ENCODE measurements at places on chromosomes 7 and 10.

DNA sequence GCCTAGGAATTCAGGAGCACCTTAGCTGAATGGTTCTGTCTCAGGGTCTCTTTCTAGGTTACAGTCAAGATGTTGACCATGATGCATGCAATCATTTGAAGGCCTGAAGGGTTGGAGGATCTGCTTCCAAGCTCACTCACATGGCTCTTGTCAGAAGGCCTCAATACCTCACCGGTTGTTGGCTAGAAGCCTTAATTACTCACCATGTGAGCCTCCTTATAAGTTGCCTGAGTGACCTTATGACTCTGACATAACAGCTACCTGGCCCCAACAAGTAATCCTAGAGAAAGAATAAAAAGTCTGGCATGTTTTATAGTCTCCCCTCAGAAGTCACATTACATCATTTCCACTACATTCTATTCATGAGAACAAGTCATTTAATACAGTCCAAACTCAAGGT lies 3.4 kb upstream of the C1GALT1 start:
- DNase-seq, result no peak

DNA sequence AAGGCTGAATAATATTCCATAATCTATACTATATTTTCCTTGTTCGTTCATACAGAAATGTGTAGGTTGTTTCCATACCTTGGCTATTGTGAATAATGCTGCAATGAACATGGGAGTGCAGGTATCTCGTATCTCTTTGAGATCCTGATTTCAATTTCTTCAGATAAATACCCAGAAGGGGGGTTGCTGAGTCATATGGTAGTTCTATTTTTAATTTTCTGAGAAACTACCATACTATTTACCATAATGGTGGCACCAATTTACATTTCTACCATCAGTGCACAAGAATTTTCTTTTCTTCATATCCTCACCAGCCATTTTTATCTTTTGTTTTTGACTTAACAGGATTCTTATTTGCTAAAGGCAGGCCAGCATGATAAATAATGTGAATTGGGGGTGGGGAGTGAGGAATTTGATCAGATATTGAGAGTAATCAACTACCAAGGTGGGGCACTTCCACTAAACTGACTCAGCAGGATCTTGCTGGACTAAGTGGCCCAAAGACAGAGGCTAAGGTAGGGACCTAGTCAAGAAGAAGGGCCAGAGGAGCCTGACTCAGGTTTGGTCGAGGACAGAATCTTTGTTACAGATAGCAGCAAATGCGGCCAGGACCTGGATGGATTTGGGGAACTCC lies 21.5 kb upstream of the CCSER2 start:
- no peak for DNase-seq

DNA sequence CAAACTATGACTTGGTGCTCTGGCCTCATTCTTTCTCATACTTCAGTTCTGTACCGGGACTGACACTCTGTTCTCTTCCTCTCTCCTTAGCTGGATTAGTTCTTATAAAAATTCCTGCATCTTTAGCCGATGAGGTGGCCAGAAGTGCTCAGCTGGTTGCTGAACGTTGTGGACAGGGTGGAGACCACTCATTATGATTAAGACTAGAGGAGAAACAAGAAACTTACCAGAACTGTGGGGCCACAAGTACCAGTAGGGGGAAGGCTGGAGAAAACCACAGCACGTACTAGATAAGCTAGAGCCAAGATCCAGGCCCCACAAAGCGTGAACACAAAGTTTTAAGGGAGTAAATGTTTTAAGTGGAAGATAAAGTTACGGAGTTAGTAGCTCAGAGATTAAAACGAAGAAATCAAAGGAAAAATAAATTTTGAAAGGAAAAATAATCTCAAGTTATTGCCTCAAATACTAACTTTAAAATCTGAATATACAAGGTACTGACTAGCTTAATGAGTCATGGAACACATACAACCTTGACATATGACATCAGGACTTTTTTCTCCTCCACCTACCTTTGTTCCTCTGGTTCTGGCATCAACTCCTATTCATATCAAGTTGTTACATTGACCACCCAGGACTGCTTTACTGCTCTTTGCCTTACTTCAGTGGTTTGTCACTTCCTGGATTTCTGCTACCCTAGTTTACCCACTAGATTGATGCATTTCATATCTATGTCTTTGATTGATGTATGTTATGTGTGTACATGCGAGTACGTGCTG lies 469.0 kb downstream of the TFEC start:
- DNase-seq, result no peak

GRCh38 chr7:50304129-50304910 lies at the start of gene IKZF1:
Gene IKZF1 (plus strand): TSS chr7:50304716. CDS start chr7:50319062, 14,346 bp downstream.
- no peak for DNase-seq

GRCh38 chr10:88994019-88994418 lies 3.4 kb downstream of the FAS start:
- no peak for DNase-seq

DNA sequence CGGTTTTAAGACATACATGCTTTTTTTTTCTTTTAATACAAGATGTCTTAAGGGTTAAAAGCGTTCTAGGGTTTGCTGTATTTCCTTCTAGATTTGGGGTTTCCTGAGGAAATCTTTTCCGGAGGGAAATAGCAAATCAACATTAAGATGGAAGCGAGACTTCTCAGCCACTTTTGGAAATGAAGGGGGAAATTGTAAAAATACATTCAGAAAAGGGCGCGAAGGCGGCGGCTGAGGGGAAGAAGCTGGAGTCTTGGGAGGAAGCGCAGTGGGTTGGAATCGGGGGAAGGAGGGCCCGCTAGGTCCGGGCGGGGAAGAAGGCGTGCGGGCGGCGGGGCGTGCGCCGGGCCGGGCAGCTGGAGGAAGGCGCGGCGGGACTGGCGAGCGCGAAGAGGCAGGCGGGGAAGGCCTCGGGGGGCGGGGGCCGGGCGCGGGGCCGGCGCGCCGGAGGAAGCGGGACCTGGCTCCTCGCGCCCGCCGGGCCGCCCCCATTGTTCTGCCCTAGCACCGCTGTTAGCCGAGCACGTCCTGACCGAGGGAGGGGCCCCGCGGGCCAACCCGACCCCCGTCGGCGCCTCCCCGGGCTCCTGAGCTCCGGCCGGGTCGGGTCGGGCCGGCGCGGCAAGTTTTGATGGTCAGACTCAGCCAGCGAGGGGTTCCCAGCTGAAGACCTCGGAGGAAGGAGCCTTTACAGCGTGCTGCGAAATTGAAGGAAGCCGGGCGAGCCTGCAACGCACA lies 1.5 kb upstream of the SKIDA1 start:
- DNase-seq, result no peak

DNA sequence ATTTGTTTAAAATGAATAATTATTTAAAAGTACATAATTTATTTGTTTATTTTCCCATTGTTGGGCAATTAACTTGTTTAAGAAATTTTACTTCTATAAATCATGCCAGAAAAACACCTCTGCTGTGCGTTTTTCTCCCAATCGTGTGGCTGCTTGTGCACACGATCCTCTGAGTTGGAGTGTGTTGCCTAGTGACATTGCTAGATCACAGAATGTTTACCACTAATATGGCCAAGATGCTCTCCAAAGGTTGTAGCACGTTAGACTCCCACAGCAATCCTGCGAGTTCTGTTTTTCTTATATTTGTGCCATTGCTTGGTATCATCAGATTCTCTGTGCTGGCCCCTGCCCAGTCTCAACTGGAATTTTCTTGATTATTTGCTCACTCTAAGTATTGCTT lies 207.1 kb upstream of the ADCY1 start:
- DNase-seq, result no peak

- no peak for DNase-seq
Measured at GRCh38 chr10:27088119-27089044, 11.9 kb downstream of the ANKRD26 start.

DNA sequence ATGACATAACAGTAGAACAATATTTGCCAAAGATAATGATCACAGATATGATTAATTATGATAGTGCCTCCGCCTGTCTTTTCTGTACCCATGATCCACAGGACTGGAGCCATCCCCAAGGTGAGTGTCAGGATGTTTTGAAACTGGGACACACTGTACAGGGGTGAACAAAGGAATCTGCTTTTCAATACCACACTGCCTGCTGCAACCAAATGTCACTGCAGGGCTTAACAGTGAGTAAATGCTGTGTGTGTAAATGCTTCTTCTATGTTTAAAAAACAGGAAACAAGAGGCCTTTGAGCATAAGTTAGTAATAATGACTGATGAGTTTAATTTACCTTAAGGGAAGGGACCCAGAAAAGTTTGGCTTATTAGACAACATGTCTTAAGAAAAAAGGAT lies 65.2 kb downstream of the HBP1 start:
- DNase-seq, result no peak

GRCh38 chr10:120794390-120794789 lies 56.8 kb upstream of the WDR11 start:
- DNase-seq, result no peak

DNA sequence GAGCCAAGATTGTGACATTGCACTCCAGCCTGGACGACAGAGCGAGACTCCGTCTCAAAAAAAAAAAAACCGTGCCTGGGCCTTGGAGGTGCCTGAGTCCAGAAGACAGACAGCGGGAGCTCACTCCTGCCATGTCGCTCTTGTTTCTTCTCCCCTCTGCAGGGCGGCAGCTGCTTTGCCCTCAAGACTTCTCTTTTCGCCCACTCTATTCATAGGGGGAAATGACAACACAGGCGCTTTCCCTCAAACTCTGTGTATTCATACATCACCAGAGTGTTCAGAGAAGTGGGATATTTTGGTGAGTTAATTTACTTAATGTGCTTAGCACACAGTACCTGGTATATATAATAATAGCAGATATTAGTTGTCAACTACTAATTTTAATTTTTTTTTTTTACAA lies 44.5 kb downstream of the FOXK1 start:
- DNase-seq, result no peak

DNA sequence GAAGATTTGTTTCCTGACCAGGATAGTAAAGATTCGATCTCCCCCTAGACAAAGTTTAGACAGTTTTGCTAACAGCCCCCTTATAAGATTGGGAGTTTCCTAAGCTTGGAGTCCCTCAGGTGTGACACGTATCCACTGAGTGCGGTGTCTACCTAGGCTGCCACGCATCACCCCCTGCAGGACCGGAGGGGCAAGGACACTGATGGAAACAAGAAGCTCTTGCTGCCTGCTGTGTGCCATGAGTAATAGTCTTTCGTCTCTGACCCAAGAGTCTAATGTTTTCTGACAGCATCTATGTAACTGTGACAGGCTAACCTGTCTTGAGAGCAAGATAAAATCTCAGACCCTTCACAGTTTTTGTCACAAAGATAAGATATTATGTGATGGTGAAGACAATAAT lies 173.5 kb downstream of the SEMA3E start:
- DNase-seq, result no peak

DNA sequence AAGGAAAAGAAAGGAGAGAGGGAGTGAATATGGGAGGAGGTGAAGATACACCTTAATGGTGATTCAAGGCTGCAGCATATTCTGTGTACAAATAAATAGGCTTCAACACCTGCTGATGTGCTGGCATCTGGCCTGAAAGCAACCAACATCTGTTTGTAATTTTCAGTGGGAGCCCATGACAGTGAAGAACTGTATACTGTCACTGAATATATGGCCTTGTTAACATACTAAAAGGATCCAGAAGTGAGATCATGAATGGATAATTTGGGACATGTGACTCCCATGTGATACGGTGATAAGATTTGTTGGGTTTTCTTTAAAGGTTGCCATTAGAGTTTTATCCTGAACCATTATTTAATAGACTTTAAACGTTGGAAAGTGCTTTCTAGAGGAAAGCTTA lies 459.3 kb downstream of the CNTNAP2 start:
- DNase-seq, result no peak

- DNase-seq, result no peak
Measured at GRCh38 chr10:24287559-24288195, 78.7 kb downstream of the KIAA1217 start.

DNA sequence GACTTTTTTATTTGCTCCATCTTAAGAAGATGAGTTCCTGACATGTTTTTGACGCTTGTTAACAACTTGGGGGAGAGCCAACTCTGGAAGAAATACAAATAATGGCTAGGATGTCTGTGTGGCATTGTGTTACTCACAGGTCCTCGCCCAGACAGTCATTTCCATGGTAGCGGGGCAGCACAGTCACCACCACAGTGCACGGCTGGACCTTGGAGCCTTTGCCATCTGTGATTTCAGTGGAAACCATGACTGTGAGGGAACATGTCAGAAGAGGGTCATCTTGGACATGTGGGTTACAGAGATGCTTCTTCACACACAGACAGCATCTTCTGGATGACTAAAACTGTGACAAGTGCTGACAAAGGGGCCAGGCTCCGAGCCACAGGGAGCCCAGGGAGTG lies 74.5 kb downstream of the PKD1L1 start:
- DNase-seq, result no peak

DNA sequence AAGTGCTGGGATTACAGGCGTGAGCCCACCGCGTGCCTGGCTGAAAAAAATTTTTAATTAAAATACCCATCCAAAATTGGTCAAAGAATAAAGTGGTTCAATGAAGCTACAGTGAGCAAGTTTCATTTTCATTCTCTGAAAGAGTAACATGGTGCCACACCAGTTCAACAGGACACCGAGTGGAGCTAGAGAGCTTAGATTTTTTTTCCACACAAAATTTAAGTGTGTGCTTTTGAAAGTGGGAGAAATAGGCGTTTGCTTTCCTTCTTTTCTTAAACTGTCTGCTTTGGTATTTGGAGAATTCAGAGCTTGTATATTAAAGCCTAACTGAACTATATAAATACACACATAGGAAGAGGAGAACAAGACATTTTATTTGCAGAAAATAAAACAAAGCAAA lies 43.4 kb downstream of the BPGM start:
- no peak for DNase-seq

DNA sequence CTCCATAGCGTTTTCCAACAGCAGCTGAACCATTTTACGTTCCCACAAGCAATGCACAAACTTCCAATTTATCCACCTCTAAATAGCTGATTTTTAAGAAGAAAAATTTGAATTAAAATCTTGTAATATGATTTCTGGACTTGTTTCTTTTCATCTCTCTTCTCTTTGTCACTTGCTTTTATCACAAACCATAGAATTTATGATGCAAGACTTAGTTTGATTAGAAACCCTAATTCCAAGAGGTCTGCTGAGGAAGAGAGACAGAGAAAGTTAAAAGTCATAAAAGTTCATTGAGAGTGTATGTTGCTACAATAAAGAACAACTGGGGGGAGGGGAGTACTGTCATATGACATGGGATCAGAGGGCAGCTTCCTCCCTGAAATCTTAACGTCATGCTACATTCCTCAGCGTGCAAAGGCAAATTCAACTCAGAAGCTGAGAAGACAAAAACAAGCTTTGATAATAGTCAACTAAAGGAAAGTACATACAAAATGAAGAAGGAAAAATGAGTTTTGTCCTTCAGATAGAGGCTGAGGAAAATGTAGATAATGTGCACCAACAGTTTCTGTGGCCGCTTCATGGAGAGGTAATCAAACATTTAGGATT lies 18.4 kb upstream of the CUBN start:
- DNase-seq, result no peak

- DNase-seq, result no peak
Measured at GRCh38 chr10:62861507-62861906, 45.3 kb upstream of the EGR2 start.

All from NCI-H187 (cell line).